ENCODE measurements at places on chromosomes 4 and X. TPM values are rescaled to one million over a fixed set of nuclear protein-coding genes. Genes with fewer than 3 reads are reported as not detected.
A peak's percentile ranks its signal among the peaks of the same experiment; 100 is the strongest.

Gene CXorf65
- not detected for total RNA-seq

Gene IL2RG
- not detected for total RNA-seq

Gene ZNF41
- total RNA-seq = 15.1 TPM

Gene TMEM31
- total RNA-seq = not detected

Gene DUX4
- total RNA-seq = not detected

Gene NXF2B
- not detected for total RNA-seq

Gene KIT
- 0.48 TPM for total RNA-seq

Gene APLN
- 0.98 TPM for total RNA-seq

- peak; percentile 97 for DNase-seq
These were observed 14.7 kb upstream of the ANXA5 start for GRCh38 chr4:121711263-121712000.

- DNase-seq = no peak
These were observed 142.6 kb upstream of the LEF1 start for GRCh38 chr4:108311313-108311712.

DNA sequence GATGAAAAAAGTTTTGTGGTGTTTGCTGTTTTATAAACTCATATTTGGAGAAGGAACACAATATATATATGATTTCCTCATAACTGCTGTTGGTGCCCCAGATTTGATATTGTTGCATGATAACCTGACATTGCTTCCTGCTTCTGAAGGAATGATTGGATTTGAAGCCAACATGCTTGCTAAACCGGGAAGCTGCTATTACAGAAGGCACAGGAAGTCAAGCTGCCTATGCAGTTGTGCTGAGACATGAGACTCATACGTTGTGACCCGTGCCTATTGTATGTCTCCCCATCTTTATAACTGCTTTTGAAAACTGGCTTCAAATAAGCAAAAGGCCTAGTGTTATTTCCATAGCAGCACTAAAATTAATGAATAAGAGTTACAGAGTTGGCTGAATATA, 32.9 kb downstream of the GAB1 start:
- DNase-seq = no peak

GRCh38 chrX:16711893-16712547, 449 bp downstream of the CTPS2 start:
- no peak for DNase-seq

- DNase-seq = peak; percentile 83
These were observed 55.4 kb downstream of the MAML3 start for GRCh38 chr4:140098455-140099160.

DNA sequence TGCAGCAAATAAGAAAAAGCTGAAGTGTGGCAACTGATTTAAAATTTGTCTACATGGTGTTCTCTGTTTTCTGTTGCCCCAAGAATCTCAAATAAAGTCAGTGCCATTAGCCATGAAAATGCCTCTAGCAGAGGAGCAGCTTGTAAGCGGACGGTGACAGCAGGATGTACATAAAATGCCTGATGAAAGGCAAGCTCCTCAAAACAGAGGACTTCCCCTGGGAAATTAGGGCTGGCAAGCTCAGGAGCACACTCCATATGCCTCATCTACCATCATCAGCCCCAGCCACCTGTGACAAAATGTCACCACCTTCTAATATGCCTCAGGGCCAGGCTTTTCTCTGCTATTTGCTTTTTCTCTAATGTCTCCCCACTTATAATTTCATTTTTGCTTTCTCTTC, 54.5 kb downstream of the ASB9 start:
- DNase-seq = no peak

DNA sequence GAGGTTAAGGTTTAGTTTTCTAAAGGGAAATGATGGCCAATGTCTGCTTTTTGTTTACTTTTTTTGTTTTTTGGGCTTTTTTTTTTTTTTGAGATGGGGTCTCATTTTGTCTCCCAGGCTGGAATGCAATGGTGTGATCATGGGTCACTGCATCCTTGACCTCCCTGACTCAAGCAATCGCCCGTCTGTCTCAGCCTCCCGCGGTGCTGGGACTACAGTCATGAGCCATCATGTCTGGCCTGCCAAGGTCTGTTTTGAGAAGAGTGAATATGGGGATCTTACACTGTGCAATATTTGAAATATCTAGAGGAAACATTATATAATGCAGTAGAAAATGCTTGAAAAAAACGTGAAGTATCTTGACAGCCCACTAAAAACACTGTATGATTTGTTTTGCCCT, 162.5 kb downstream of the GASK1B start:
- no peak for DNase-seq

GRCh38 chrX:16333453-16333852, 166.2 kb downstream of the MAGEB17 start:
- DNase-seq = no peak

- DNase-seq = no peak
These were observed 169.2 kb downstream of the PARM1 start for GRCh38 chr4:75101906-75102786.

DNA sequence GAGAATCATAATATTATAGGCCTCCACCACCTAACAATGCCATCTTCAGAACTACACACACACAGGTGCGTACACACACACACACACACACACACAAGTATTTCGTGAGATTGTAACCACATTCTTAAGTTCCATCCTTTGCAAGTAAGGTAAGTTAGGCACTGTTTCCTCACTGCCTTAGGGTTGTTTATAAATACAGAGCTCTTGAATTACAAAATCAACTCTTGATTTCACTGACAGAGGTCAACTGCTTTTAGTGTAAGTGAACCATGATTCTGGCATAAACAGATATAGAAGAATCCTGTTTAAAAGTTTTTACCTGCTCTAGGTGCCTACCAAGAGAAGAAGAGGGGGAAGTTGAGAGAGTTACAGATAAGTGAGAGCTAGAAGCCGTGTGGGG, 166.1 kb downstream of the DMD start:
- no peak for DNase-seq

- peak; percentile 71 for DNase-seq
These were observed 254.5 kb upstream of the RPS6KA3 start for GRCh38 chrX:20521222-20521621.

- DNase-seq = no peak
These were observed 456.8 kb downstream of the TRAM1L1 start for GRCh38 chr4:116628598-116628997.

DNA sequence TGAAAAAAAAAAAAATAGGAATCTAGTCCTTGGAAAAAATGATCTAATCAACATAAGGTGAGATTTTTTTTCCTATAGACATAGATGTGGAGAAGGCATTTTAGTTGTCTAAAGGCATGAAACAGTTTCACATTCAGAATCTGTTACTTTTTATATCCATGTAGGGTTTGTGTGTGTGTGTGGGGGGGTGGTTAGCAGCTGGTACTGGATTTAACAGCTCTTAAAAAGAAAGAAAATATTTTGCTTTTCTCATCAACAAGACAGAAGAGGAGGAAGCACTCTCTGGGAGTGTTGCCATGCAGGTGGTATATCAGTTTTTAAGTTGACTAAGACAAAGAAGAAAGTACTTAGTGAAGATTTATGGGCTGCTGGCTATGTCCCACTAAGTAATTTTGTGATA, 122.3 kb downstream of the VCX3B start:
- DNase-seq = no peak

DNA sequence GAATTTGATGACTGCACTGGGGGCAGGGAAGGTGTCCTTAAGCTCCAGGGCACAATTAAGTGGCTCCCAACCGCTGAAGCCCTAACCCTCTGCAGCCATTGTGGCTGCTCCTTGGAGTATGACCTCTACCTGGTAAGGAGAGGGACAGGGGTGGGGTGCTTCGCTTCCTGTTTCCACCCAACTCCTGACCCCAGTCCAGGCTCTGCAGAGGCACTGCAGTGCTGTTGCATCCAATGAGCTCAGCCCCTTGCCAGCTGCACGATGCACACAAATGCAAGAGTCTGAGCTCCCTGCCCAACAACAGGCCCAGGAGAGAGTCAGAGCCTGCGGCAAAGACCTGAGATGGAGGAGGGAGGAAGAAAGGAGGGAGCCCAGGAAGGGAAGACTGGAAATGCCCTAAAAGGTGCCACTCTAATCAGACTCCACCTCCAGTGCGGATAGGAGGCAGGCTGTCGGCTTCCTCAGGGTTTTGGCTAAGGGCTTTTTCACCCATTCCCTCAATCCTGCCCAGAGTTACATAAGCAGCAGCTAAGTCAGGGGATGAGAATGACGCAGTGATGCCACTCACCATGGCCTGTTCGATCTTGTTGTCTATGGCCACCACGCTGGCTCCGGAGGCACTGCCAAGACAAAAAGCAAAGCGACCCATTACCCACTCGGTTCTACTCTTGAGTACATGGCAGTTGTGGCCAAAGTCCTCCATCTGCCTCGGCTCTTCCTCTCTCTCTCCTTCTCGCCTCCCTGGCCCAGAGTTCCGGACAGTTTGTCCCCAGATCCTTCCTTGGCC, 60.1 kb downstream of the TSC22D3 start:
- DNase-seq = peak; percentile 15

DNA sequence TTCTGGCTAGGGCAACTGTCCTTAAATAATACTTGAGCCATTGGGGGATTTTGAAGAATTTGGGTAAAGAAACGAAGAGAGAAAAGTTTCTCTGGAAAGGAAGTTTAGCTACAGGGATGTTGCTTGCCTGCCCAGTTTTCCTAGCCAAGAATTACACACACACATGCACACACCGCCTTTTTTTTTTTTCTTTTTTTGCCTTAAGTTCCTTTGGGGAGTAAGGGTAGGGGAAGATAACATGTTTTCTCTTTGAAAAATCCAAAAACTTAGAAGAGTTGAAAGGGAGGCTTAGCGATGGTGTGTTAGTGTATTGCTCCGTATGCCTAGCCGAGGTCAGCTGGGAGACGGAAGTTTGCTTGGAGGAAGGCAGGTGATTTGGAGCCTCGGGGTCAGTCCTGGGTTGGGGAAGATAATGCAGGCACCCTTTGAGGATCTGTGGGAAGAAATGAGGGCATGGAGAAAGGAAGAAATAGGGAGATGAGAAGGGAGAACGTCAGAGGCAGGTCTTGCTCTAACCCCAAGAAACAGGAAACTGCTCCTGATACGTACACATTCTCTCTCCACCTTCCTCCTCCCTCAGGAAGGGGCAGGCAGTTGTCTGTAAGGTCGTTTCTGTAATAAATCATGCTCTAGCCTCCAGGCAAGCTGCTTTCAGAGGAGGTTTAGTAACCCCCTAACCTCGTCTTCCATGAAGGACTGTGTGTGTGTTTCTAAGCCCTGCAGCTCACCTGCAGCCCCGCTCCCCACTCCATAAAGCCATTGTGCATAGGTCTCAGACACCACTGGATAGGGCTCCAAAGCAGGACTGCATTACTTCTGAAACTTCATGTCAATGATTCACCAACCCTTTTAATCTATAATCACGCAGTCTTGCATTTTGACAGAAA, 10.5 kb downstream of the KLF3 start:
- no peak for DNase-seq

DNA sequence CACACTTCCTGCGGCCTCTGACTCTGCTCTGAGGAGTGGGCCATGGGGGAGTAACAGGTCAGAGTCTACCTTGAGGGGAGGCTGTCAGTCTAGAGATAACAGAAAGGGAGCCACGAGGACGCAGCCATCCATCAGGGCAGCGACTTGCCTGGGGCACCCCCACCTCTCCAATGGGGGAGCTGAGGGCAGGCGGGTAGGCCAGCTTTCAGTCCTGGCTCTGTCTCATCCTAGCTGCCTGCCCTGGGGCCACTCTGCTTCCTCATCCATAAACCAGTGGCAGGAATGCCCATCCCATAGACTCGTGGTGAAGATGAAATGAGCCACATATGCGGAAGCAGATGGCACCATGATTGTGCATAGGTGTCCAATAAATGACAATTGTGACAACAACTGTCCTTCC, 13.2 kb downstream of the MAGED2 start:
- no peak for DNase-seq

Measured in RPMI7951 (cell line).